Activated T-cell treated with anti-CD3 and anti-CD28 coated beads, Interleukin-2, amount 50 U/mL, for 1 hour (primary cell): ENCODE measurements at places on chromosomes 5 and 9.
A peak's percentile ranks its signal among the peaks of the same experiment; 100 is the strongest.

DNA sequence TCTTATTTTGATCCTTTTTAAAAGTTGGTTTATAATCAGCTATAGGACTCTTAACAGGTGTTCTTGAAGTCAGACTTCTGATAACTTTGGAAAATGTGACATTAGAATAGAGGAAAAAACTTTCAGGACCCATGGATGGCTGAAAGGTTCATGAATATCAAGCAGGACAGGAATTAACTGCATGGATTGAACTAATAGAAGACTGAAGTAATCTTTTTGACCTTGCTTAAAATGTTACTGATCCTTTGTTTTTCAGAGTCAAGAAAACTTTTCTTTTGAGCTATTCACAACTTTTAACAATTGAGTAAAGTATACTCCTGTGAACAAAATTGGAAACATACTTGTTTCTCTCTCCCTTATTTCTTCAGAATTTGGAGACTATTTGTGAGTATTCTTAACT lies 79.2 kb downstream of the PLK2 start:
- no peak for DNase-seq

DNA sequence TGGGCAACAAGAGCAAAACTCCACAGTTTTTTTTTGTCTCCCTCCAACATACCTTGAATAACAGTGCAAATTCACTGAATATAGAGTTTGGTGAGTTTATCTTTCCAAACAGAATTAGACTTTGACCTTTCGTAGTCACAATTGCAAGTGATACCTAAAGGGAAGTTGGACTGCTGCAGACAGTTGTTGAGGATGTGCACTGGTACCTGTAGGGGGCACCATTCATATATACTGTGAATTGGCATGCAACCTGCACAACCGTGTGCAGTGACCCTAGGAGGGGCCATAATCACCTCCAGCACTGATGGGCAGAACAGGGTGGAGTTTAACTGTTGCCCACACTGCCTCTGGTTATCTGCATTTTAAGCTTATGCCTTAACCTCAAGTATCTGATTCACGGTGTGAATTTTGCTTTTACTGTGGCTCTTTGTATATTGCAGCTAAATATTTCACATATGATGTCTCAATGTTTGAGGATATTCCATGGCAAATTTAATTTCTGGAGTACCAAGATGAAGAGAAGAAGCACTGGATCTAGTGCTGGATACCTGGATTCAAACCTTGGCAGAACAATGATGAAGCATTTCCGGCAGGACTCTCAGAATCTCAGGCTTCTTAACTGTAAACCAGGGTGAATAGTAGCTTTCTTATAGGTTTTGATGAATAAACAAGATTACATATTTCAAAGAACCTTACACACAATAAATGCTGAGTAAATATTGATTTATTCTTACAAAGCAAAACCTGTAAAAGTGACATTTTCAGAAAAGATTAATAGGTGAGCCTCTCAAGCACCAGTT lies 144.3 kb downstream of the ACTBL2 start:
- no peak for DNase-seq

DNA sequence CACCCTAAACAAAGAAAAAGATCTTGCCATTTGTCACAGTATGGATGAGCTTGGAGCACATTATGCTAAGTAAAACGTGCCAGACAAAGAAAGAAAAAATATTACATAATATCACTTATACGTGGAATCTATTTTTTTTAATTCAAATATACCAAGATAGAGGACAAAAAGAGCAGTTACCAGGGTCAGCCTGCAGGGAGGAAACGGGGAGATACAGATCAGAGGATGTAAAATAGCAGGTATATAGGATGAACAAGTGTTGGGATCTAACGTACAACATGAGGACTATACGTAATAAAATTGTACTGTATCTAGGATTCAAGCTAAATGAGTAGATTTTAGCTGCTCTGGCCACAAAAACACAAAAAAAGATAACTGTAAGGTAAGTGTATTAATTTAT lies 247.5 kb downstream of the TMEM161B start:
- no peak for DNase-seq

GRCh38 chr5:136886608-136887007 lies 521.3 kb upstream of the TRPC7 start:
- no peak for DNase-seq

DNA sequence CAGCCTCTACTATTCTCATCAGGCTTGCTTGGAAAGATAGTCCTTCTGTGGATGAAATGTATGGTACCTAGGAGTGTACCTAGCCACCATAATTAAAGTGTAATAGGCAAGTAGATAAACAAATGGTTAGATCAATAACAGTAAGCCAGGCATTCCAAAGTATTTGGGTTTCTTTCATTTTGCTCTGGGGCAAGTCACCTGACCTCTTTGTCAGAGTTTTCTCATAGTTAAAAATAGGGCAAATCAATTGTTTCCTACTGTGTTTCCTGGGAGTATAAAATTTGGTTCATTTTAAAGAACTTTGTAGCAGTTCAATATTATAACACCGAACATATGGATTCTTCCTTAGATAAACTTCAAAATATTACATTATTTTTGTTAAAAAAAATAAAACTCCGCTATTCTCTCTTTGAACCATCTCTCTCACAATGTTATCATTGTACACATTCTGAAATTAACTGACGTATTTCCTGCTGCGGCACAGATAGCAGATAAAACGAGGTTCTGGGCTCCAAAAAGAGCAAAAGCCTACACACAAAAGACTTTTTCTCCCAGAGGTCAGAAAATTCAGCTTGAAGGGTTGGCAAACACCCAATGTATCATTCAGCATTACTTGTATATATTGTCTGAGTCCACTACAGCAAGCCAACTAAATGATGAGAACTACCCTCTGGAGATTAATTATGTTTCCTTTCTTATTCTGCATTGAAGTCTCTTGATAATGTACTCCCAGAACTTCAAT lies 267.9 kb downstream of the COX7C start:
- no peak for DNase-seq

GRCh38 chr5:9621379-9621903 lies 8.7 kb downstream of the TAS2R1 start:
- DNase-seq = no peak

DNA sequence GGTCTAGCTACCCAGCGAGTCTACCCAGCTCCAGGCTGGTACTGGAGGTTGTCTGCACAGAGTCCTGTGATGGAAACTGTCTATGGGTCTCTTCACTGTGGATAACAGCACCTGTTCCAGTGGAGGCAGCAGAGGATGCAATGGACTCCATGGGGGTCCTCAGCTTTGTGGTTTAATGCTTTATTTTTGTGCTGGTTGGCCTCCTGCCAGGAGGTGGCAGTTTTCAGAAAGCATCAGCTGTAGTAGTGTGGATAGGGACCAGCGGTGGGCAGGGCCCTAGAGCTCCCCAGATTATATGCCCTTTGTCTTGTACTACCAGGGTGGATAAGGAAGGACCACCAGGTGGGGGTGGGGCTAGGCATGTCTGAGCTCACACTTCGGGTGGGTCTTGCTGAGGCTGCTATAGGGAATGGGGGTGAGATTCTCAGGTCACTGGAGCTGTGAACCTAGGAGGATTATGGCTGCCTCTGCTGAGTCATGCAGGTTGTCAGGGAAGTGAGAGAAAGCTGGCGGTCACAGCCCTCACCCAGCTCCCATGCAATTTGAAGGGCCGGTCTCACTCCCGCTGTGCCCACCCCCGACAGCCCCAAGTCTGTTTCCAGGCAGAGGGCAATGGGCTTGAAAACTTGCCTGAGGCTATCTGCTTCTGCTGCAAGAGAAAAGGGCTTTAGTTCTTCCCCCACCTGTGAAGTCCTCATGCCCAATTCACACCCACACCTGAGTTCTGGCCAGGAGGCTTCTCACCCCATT lies 397.1 kb downstream of the TLE1 start:
- no peak for DNase-seq

DNA sequence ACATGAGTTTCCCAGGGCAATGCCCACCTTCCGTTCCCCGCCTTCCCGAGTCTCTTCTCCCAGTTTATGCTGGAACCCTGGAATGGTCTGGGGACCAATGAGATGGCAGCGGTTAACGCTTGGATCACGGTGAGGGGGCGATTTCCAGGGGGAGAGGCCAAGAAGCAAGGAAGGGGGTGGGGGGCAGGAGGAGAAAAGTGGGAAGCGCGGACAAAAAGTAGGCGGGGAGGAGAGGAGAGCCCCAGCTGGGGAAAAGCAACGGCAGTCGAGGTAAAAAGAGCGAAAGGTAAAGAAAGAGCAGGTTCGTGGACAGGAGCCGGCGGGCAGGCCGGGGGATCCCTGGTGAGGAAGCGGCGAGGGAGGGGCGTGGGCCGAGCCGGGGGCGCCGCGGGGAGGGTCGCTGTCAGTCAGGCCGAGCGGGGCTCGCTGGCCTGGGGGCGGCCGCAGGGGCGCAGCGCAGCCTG lies 508 bp upstream of the SNCAIP start:
- DNase-seq = no peak

GRCh38 chr5:35320029-35320428 lies 89.7 kb upstream of the PRLR start:
- DNase-seq = no peak

DNA sequence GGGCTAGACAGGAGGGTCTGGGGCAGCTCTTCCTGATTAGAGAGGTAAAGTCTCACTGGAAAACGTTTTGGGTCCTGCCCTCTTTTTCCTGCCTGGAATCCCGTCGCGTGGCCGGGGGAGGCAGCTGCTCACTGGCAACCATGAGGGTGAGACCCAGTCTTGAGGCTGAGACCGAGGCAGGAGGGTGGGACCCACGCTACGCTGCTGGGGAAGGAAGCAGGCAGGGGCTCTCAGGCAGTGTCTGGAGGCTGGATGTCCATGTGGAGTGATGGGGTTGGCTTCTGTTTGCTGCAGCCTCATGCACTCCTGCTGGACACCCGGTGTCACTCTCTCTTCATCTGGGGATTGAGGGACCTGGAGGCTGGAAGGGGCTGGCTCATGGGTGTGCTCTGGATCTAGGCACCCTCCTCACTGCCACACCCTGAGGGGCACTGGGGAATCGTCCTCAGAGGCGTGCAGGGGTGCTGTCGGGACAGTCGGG lies 11.3 kb upstream of the SLC2A6 start:
- no peak for DNase-seq

DNA sequence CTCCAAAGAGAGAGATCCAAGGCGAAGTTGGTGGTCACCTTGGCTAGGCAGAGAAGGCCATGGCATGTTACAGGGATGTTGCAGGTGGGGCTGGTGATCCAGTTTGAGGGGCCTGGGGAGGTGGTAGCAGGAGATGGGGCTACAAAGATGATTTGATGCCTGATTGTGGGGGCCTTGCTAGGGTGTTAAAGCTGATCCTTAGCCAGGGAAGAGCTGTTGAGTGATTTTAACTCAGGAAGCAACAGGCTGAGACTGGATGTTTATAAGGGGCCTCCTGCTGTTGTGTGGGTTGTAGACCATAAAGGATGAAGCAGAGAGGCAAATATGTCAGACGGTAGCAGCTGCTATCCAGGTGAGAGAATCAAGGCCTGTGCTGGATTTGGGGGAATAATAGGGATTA lies 19.0 kb upstream of the SMAD5 start:
- no peak for DNase-seq

DNA sequence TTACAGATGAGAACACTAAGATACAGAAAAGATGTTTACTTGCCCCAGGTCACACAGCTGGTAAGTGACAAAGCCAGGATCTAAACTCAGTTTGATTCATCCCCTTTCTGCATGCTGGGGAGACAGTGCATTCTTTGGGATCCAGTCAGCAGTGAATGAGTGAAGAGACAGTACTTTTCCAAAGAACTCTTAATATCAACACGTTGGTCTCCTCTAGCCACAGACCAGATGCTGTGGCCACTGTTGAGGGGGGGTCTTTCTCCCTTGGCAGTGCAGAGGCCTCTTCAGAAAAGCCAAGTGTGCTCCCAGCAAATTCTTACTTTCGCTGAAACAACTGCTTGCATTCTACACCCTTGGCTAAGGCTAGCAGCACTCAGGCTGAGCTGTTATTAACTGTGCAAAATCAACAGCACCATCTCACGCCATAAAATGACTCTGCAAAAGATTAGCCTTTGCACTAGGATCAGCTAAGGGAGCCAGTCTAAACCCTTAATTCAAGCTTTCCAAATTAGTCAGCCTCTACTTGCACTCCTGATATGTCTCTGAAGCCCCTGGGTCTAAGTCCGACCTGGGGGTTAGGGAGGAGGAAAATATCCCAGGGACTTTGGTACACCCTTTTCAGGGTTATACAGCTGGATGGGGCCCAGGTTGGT lies 4.8 kb upstream of the TMEM171 start:
- no peak for DNase-seq

GRCh38 chr5:58363461-58364249 lies 96.2 kb downstream of the PLK2 start:
- no peak for DNase-seq

GRCh38 chr5:1594357-1595106 lies 70.8 kb upstream of the LPCAT1 start:
- DNase-seq = peak; percentile 77

DNA sequence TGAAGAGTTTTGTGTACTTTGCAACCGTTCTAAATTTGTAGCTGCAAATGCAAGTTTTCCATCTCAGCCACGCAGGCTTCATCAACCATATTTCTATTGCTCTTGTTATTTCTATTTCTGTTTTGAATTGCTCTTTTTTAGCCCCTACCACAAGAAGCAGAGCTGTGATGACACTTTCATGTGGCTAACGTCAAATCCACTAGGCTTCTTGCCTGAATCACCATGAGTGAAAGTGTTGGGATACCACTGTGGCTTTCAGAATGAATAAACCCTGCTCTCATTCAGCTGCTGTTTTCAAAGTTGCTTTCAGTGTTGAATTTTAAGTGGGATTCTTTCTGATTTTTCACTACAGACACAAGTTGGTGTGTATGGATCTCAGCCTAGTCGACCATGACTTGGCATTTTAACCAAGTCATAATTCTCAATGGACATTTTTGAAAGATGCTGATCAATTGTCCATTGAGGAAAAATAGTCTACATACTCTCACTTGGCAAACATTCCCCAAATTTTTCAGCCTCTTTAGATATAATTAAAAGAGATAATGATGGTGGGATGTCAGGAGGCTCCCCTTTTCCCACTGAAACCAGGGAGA lies 41.0 kb upstream of the MTAP start:
- no peak for DNase-seq

DNA sequence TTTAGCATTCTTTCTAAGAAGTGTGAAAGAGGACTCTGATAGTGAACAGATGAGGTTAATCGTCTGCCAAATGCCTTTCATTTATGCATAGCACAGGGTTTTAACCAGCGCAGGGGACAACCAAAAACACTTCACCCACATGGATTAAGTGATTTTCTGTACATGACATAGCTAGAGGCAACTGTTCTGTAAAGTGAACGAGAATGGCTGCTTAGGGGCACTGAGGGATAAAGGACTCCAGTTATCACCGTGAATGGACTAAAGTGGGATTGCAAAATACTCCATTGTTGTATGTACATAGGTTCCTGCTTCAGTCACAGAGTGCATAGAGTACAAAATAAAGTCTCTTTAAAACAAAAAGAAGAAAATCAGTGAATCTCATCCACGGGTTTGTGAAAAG lies 456.8 kb downstream of the DMAC1 start:
- DNase-seq = no peak

GRCh38 chr5:170655476-170655875 lies 128.0 kb upstream of the GABRP start:
- no peak for DNase-seq

DNA sequence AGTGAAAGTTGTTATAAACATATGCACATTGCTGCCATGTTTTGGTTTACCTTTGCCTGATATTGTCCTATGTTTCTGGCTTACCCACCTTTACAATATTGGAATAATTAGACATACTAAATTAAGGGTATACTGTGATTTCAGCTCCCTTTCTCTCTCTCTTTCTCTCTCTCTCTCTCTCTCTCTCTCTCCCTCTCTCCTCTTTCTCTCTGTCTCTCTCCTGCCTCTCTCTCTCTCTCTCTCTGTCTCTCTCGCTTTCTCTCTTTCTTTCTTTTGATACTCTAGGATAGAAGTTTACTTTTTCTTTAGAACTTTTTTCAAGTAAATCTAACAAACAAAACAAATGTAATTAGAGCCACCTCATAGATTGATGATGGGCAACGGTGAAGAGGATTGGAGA lies 239.6 kb downstream of the TMEM161B start:
- DNase-seq = no peak

GRCh38 chr5:177366528-177367322 lies 9.0 kb downstream of the RGS14 start:
- DNase-seq = no peak
